NCI-H187 treated with DMSO at 0.1 percent for 48 hours (cell line): ENCODE measurements at places on chromosomes 11 and 22.

GRCh38 chr11:93278976-93279375 lies 51.6 kb upstream of the DEUP1 start:
- DNase-seq = no peak

DNA sequence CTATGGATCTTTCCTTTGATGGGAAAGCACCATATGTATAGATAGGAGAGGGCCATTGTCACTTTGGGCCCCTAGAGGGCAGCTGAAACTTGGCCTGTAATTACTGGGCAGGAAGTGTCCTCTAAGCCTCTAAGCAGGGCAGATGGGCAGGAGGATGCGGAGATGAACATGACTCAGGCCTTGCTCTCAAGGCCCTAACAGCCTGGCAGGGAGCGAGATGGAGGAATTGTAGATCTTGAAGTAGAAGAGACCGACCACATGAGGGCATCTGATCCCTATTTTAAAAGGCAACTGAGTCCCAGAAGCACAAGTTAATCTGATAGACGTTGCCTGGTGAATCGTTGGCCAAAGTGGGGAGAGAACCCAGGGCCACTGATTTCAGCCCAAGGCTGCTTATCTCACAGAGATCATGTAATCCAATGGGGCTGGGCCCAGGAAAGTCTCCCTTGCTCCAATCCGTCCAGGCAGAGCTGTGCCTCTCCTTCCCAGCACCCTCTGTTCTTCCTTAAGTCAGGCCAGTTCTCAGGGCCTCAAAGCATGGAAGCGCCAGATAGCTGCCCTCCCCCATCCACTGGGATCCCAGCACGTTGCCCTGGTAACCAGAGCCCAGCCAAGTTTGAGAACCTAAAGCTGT lies 2.5 kb upstream of the SEPTIN3 start:
- DNase-seq = no peak

- DNase-seq = no peak
Observed at GRCh38 chr22:32617271-32617670, 142.7 kb downstream of the FBXO7 start.

DNA sequence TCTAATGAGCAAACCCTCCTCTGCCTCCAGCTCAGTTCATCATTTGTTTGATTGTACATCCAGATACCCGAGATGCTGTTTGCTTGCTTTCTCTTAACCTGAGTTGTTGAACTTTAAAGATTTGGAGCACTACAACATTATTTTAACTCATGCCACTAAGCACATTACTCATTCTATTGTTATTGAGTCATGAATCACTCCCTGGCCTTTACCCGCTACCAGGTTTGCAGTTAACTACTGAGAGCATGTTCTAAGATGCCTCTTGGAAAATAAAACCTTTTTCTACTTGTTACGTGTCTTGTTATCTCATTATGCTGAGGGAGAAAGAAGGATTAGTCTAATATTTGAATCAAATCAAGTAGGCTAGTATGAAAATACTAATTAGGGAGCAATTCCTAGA lies 720.6 kb upstream of the ANO5 start:
- no peak for DNase-seq

DNA sequence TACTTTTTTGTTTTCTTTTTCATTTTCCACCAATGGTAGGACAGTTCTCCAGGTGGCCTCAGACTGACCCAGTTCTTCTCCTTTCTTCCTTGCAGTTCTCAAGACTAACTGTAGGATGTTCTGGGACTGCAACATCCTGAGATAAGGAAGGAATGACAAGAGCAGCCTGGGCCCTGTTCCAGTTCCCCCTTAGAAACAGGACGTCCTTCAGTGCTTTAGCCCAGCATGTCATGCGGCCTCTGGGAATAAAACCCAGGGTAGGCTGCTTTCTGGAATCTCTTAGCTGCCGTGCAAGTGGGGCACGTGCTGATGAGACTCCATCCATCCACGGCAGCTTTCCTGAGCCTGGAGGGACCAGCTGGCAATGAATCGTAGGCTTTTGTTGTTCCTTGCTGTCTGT lies 24.0 kb upstream of the CADM1 start:
- no peak for DNase-seq

DNA sequence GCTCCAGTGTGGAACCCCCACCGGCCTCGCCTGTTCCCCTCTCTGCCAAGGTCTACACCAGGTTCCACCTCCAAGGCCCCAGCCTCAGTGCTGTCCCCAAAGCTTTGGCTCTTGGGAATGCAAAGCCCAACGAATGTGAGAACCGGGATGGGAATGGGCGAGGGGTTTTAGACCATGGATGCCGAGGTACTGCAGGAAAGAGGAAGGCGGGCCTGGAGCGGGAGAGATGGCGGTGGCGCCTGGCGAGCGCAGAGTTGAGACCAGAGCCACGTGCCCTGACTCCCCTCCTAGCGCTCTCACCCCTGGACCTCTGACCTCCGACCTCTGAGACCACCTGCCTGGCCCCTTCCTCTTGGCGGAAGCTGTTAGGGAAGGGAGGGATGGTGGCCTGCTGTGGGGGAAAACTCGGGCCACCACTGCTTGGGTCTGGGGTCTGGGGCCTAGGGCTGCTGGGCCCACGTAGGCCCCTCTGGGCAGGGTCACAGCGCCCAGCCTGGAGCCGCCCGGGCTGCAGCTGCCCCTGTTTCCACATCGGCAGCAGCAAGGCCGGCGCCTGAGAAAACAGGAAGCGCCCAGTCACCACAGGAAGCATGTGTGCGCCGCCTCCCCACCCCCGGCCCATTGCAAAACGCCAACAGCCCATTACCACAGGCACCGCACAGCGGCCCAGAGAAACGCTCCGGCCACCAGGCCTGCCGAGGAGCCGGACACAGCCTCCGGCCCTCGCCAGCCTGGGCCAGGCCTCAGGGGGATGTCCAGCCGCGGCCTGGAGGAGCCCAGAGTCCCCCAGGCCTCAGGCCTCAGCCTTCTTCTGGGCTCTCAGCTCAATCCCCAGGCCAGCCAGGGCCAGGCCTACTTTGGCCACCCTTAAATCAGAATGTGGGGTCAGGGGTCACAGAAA lies 13.8 kb upstream of the SLC39A13 start:
- DNase-seq = no peak

GRCh38 chr22:35631597-35631996 lies 14.5 kb upstream of the MB start:
- DNase-seq = no peak

- DNase-seq = no peak
Observed at GRCh38 chr22:50257451-50258360, 3.8 kb downstream of the MAPK12 start.

DNA sequence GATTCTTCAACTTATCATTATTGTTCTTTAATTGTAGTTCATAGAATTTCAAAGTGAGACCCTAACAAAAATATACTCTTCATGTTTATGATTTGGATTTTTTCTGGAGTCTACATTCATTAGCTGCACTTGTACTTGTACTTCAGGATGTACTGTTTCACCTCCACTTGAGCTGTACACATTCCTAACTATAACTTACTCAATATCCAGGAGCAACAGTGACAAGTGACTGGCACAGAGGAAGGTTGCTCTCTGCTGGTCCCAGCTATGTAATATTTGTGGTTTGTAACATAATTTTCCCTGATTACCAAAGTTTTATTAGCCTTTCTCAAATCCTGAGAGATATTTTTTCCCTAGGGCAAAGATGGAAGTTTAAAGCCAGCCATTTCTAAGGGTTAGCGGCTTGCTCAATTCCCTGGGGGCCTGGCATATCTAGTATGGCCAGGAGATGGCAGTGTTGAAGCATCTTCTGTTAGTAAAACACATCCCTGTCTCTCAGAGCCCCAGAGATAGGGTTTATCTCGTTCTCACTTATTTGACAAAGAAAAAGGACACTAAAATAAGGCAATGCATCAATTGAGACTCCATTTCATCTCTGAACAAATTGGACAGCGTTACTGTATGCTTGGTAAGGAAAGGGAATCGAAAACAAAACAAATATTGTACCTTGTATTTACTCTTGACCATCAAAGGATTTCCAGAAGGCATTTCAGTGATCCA lies 14.2 kb downstream of the OR52A5 start:
- DNase-seq = no peak

- DNase-seq = no peak
Observed at GRCh38 chr11:111450480-111451320, 61.5 kb downstream of the BTG4 start.

GRCh38 chr11:9714272-9714940 lies 50.5 kb downstream of the SWAP70 start:
- no peak for DNase-seq

- no peak for DNase-seq
Observed at GRCh38 chr11:11788063-11788710, 53.6 kb upstream of the USP47 start.

- no peak for DNase-seq
Observed at GRCh38 chr11:19232910-19233503, 7.7 kb downstream of the E2F8 start.

- DNase-seq = no peak
Observed at GRCh38 chr11:96102664-96103078, 178.8 kb upstream of the MTMR2 start.

DNA sequence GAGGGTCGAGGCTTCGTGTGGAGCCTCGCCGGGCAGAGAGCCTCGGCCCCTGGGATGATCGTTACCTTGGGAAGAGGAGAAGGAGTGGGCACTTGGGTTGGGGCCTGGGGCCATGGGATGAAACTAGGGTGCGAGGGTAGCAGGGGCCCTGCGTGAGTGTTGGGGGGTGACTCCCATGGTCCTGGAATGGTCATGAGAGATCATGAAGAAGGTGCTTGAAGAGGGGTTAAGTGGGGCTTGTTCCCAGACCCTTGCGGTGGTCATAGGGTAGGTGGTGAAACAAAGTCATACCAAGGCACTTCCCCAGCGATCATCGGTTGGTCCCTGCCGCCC lies 284 bp downstream of the CCS start:
- DNase-seq = no peak

- DNase-seq = no peak
Observed at GRCh38 chr11:134532921-134533421, 120.9 kb upstream of the B3GAT1 start.

DNA sequence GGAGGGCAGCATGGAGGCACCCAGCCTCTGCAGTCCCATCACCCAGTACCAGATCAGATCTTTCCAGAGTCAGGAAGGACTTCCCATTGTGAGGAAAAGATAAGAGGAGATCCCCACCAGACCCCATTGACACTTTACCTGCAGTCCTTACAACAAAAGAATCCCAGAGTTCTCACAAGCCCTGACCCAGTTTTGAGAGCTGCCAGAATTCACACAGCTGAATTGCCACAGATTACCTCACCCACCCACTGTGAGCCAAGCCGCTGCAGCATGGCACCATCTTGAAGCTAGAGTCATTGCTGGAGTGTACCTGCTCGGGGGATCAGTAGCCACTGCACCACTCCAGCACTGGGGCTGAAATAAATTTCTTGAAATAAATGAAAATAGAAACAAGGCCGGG lies 91.8 kb upstream of the UBASH3B start:
- no peak for DNase-seq

GRCh38 chr22:46352691-46353386 lies 17.3 kb downstream of the TRMU start:
- no peak for DNase-seq

DNA sequence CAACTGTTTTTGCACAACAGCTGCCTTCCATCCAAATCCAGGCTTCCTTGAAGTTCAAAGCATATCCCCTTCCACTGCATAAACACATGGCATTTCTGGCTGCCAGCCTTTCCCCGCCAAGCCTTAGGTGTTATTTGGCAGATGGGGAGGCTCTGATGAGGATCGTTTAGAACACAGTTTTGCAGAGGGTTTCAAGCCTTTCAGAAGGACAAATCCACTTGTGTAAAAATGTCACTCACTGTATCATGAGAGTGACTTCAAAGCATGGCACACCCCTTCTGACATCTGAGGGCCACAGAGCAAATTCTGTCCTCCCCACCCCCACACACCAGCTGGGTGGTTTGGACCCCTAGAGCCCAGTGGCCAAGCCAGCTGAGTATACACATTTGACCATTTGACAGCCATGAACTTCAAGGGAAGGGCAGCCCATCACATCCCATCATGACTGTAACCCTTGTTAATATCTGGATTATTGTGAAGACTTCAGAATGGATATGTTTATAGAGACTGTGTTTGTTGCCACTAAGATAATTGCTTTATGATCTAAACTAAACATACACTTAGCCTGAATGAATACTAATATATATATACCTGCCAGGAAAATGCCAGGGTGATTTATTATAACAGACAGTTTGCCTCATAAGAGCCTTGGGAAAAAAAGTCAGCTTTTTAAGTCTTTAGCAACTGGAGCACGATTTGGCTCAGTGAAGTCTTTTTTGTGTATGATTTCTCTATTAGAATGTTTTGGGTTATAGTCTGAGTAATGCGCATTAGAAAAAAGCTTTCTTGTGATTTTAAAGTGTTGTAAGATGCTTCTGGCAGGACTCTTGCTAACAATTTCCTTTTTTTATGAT lies 31.9 kb downstream of the FBLN1 start:
- no peak for DNase-seq

GRCh38 chr11:125952559-125952958 lies 6.7 kb downstream of the VSIG10L2 start:
- no peak for DNase-seq

GRCh38 chr22:41687901-41688364 lies 734 bp downstream of the SNU13 start:
- no peak for DNase-seq

DNA sequence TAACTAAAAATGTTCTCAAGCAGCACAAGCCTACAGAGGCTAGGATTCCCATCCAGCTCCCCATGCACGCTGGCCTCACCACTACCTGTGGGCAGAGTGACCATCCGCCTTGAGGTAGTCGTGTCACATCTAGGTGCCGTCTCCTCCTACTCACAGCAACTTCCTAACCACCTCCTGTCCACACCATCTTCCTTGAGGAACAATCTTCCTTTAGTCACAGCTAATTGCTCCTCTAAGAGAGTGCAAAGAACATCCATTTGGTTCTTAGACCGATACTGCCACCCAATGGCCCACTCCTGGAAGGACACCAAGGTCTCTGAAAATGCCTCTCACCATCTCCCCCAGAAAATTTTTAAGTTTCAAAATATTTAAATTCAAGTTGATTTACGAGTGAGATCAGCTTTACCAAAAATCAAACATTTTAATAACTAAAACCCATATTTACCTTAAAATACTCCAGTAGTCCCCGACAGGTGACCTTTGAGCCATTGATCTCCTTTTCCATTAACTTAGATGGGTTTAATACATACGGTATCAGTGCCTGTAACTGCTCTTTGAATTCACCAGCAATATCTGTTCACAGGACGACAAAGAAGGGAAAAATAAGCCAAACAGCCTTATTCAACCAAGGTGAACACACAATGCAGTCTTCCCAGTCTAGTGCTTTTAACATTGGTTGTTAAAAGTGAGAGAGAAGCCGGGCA lies 21.7 kb upstream of the PLAAT3 start:
- no peak for DNase-seq
